ENCODE measurements at places on chromosomes 12 and 14. TPM values are rescaled to one million over a fixed set of nuclear protein-coding genes. Genes with fewer than 3 reads are reported as not detected.

The SYCP3 gene
- 0.32 TPM for total RNA-seq

The LRRC10 gene
- total RNA-seq: not detected

The MLXIP gene
- 55.7 TPM for total RNA-seq

The LRTM2 gene
- total RNA-seq: not detected

The PIK3C2G gene
- not detected for total RNA-seq

The ACOT4 gene
- total RNA-seq: 0.59 TPM

The PCNX4 gene
- 143 TPM for total RNA-seq

The SERPINA1 gene
- 0.30 TPM for total RNA-seq

The LRRC43 gene
- 0.89 TPM for total RNA-seq

The GPR162 gene
- 2.1 TPM for total RNA-seq

The RPS26 gene
- 214 TPM for total RNA-seq

The NOXRED1 gene
- total RNA-seq: not detected

The SMIM41 gene
- 0.23 TPM for total RNA-seq

The KRT82 gene
- not detected for total RNA-seq

The PCBP2 gene
- total RNA-seq: 374 TPM

The WIF1 gene
- total RNA-seq: not detected

The PMEL gene
- total RNA-seq: not detected

The SLC11A2 gene
- 173 TPM for total RNA-seq

The NTN4 gene
- 2.1 TPM for total RNA-seq

The LTB4R2 gene
- total RNA-seq: 3.5 TPM

The KRT4 gene
- total RNA-seq: not detected

The ALX1 gene
- total RNA-seq: 0.18 TPM

The ABCD4 gene
- 24.7 TPM for total RNA-seq

The IL31 gene
- not detected for total RNA-seq

The ENTPD5 gene
- total RNA-seq: 18.7 TPM

The SLC16A7 gene
- total RNA-seq: 39.8 TPM

The SIRT4 gene
- total RNA-seq: 2.7 TPM

All from smooth muscle cell of the umbilical artery (primary cell).